Activated naive CD4-positive, alpha-beta T cell treated with anti-CD3 and anti-CD28 coated beads, Interleukin-2, amount 50 U/mL, for 16 hours (primary cell): ENCODE measurements at places on chromosomes 6 and 20.
A peak's percentile ranks its signal among the peaks of the same experiment; 100 is the strongest.

GRCh38 chr6:139154881-139155547, 20.1 kb downstream of the HECA start:
- no peak for DNase-seq

GRCh38 chr6:26221186-26221585, 134.0 kb downstream of the HFE start:
- no peak for DNase-seq

GRCh38 chr20:44422083-44422482, 53.6 kb upstream of the TTPAL start:
- no peak for DNase-seq

GRCh38 chr20:36377348-36378326, 71.5 kb downstream of the DLGAP4 start:
- no peak for DNase-seq

DNA sequence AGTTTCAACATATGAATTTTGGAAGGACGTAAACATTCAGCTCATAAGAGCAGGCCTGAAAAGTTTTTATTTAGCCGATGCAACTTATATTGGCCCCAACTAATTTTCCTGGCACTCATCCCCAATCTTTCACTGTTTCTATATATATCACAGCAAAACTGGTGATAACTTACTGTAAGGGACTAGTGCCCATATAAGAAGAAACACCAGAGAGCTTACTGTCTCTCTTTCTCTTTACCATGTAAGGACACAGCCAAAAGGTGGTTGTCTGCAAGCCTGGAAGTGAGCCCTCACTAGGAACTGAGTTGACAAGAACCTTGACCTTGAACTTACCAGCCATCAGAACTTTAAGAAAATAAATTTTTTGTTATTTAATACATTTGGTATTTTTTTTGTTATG, 807.4 kb upstream of the CITED2 start:
- DNase-seq, result no peak

GRCh38 chr20:40802886-40803285, 113.8 kb upstream of the MAFB start:
- no peak for DNase-seq

- DNase-seq, result no peak
These were observed 150.7 kb upstream of the LAMP5 start for GRCh38 chr20:9363673-9364072.

GRCh38 chr6:168937054-168937453, 316.6 kb downstream of the THBS2 start:
- DNase-seq, result no peak

GRCh38 chr6:111980971-111981840, 72.7 kb upstream of the CCN6 start:
- DNase-seq, result no peak

GRCh38 chr6:136511926-136512325, 38.3 kb downstream of the MAP7 start:
- no peak for DNase-seq

GRCh38 chr6:136751522-136751956, 40.7 kb downstream of the MAP3K5 start:
- no peak for DNase-seq

DNA sequence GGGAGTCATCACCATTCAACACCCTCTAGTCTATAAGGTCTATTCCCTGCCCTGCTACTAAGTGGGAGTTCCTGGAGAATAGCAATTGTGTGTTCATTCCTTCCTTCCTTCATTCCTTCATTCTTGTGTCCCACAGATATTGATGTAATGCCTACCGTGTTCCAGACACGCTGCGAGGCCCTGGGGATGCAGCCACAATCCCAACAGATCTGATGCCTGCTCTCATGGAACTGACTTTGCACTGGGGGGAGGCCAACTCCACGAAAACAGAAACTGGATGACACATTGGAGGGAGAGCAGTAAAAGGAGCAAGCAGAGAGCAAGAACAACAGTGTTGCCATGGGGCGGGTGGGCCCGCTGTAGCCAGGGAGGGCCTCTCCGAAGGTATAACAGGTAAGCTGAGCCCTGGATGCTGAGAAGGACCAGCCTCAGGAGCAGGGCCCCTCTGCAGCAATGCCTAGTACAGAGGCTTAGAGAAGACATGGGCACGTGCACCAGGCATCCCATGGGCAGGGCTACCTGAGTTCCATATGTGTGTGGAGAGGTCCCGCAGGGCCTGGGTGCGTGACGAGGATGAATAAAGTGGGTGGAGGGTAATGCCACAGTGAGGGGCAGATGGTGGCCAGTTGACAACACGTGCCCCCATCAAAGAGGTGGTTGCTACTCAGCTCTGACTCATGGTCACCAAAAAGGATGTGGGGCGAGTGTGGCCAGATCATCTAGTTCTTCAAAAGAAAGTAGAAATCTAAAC, 173.9 kb downstream of the NFATC2 start:
- DNase-seq, result no peak

GRCh38 chr6:42714098-42714761, 8.2 kb downstream of the PRPH2 start:
- DNase-seq, result no peak

DNA sequence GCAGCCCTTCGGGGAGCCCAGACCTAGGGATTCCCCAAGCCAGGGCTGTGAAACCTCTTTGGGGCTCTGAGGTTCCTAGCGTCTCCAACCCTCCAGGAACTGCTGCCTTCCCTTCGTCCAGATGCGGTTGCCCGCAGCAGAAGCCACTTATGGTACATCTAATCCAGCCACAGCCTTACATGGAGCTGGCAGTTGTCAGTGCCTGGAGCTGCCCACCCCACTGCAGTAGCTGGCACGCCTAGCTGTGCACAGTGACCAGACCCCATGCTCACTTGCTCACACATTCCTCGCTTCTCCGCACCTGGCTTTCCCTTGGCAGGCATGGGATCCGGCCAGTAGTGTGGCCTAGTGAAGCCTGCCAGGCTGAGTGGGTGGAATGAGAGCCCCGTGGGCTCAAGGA, 547.6 kb downstream of the TBC1D32 start:
- DNase-seq, result no peak

DNA sequence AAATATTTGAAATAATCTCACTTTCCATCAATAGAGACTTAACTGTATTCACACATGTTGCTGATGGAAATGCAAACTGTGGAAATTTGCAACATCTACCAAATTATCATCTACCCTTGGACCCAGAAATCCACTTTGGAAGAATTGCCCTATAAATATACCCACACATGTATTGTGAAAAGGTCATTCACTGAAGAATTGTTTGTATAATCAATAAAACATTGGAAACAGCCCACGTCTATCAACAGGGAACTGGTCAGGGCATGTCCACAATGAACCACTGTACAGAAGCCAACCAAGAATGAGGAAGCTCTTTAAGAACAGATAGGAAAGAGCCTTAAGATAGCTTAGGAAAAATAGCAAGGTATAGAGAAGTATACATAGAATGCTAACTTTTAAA, 36.2 kb downstream of the PXDC1 start:
- no peak for DNase-seq

DNA sequence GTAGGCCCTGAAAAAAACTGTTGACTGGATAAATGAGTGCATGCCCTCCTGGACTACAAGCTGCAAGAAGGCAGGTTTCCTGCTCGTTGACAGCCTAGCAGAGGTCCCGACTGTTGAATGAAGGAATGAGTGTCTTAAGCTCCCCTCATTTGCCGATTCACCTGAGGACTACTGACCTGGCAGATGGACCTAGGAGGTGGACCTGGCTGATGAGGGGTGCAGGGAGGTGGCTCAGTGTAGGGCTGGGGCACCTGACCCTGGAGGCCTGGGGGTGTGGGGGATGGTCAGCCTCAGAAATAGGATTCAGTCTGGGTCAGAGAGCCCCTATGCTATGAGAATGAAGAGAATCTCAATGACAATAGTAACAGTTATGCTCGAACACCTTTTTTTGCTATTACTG, 11.6 kb upstream of the TFAP2C start:
- no peak for DNase-seq

DNA sequence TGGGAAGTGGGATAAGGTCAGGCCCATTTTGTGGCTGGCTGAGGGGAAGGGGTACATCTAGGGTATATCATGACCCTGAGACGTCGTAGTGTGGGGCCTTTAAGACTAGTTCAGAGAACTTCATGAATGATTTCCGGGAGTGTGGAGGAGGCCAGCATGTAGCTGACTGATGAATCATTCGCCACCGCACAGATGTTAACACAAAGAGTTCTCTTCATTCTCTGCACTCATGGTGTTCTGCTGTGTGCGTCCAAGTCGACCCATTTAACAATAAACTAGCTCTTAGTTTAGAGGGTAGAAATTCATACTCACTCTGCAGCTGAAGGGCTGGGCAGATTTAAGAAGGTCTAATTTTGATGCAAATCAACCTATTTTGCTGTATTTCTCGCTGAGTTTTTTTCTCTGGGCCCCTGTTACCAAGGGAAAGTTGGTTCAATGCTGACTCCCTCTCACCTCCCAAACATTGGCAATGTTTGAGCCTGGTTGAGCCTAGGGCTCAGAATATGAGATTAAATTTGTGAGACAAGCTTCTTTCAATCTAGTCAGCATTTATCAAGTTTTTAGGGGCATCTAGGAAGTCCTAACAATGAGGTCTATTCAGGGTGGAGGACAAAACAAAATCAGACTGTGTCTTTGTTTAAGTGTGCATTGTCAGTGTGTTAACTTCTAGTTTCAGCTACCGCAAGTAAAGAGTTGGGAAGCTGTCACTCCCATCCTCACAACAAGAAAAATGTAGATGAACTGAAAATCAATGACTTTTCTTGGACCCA, 106.8 kb upstream of the CBLN4 start:
- DNase-seq, result no peak

- peak; percentile 19 for DNase-seq
These were observed 1.0 kb downstream of the FKBP1A start for GRCh38 chr20:1391640-1392442.

GRCh38 chr6:4930025-4930691, 73.7 kb downstream of the RPP40 start:
- DNase-seq, result no peak

DNA sequence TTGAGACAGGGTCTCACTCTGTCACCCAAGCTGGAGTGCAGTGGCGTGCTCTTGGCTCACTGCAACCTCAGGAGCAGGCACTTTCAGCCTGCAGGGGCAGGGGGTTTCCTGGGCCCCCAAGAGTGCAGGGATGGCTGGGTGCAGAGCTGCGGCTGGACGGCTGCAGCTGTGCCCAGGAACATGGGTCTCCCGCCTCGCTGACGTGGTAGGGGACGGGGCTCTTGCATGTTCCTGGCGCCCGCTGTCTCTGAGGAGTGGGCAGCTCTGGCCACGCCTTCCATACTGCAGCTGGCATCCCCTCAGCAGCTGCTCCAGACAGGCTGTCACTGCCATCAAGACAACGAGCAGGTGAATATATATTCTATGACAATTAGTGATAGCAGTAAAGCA, 2.2 kb upstream of the DEK start:
- no peak for DNase-seq

- DNase-seq, result no peak
These were observed 488.3 kb downstream of the CDKAL1 start for GRCh38 chr6:21022343-21023107.

DNA sequence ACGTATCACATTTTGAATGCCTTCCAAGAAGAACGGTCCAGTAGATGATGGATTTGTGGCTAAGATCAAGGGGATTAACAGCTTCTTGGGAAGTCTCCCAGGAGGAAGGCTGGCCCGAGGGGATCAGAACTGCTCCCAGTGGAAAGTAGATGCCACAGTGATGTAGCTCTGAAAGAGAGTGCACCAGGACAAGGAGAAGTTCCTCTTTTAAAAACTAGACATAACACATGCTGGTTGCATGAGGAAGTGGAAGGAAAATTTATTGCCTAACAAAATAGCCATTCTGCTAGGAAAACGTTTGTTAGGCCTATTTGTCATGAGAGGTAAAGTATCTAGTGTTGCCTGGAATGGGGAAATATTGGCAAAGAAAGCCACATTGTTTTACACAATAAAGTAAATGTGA, 87.8 kb downstream of the CDH26 start:
- no peak for DNase-seq

DNA sequence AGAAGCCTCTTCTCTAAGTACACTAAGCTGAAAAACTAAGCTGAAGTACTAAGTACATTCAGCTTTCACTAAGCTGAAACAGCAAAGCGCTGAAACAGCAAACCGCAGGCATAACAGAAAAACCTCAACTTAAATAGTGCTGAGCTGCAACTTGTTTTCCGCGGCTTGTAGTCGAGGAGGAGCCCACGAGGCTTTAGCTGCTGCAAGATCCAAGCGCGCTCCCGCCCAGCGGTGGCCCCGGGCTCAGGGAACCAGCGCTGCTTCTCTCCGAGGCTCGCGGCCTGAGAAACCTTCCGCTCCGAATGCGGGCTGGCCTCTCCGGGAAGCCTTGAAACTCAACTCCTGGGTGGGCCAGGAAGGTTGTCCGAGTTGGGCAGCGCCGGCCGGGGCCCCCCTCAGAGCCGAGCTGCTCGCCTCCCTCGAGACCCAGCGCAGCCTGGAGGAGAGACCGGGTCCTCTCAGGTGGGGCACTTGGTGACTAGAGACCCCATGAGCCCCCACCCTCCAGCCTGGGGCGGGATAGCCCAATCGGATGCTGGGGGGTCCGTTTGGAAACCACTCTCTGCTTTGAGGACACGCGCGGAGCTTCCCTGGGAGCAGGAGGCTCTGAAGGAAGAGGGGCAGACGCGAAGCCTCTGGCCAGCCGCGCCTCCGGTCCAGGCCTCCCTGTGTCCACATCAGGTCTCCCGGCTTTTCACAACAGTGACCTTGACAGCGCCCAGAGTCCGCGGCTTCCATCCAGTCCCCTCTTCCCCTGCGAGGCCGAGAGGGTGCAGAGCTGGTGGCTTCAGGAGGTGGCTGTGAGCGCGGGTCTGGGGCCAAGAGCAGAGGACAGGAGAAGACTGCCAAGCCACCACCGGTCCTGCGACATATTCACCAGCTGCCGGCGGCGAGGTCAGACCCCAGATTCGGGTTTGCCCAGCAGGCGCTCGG, 38.1 kb upstream of the HLA-E start:
- DNase-seq, result peak; percentile 57

GRCh38 chr20:58712151-58712791, 19.7 kb downstream of the NPEPL1 start:
- DNase-seq, result peak; percentile 5

- no peak for DNase-seq
These were observed 363.3 kb downstream of the KIF16B start for GRCh38 chr20:16209951-16210361.

DNA sequence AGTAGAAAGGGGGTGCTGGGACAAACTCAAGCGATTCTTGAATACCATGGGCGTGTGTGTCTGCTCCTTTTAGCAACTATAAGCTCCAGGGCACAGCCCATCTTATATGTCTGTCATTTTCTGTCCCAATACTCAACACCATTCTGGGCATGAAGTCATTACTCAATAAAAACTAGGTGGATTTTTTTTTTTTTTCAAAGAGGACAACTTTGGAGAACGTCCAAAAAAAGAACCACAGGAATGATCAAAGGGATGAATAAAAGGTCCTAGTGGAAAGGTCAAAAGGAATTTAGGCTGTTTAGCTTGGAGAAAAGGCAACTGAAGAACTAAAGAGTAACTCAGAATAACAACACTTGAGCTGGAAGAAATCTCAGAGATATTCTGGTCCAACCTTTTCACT, 24.4 kb downstream of the UQCC1 start:
- DNase-seq, result no peak

DNA sequence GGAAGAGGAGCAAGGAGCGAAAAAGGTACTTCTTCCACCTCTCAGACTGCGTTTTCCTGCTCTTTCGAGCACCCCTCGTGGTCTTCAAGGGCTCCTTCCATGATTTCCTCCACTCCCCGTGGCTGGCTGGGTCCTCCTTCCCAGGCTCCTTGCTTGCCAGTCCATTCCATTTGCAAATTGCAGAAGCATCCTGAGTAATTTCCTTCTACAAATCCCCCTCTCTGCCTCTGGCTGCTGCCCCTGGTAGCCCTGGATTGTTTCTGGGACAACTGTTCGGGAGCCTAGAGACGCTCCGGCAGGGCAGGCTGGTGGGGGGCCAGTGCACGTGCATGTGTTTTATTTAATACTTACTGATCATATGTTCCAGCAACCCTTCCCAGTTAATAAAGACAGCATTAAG, 173.1 kb downstream of the ZMYND8 start:
- no peak for DNase-seq
